ENCODE measurements at places on chromosomes 5 and 9.
A peak's percentile ranks its signal among the peaks of the same experiment; 100 is the strongest.

GRCh38 chr5:3258050-3258449 lies 337.6 kb upstream of the IRX1 start:
- peak; percentile 29 for DNase-seq

DNA sequence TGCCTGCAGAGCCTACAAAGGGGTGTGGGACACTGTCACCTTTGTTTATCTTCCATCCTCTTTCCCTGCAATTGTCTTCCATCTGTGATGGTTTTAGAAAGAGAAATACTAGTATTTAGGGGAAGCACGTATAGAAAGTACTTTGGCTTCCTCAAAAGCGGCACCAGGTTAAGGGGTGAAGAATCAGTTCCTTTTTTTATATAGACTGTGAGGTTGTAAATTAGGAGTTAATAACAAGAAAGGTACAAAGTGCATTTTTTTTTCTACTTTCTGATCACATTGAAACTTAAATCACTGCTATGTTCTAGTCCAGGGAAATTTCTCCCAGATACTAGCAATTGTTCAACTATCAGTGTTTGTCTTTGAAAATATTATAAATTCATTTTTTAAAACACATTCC lies 219.3 kb downstream of the CEMIP2 start:
- DNase-seq = no peak

- peak; percentile 9 for DNase-seq
These were observed 123.1 kb downstream of the LIFR start for GRCh38 chr5:38433160-38433861.

DNA sequence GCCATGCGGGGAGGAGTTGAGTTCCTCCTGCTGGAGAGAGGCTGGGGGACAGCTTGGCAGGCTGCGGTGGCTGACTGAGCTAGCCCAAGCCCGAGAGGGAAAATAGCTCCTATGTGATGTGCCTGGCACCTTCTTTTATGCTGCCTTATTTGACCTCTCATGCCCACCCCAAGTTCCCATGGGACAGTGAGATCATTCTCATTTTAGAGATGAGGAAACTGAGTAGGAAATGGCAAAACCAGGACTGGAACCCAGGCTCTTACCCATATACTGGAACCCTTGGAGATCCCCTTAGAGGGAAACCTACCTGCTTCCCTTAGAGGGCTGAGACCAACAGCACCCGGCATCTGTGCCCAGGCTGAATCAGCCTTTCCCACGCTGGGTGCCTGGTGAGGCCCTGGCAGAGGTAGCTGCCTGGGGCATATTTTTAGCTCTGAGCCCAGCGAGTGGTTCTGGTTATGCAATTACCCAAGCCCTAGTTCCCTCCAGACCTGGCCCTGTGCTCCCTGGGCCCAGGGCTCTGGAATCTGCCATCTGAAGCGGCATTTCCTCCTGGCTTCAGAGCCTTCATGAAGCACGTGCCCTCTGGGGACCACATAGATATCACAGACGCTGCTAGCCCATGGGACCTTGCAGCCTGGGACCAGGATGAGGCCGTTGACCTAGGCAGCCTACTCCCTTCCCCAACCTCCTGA lies 23.6 kb downstream of the COL27A1 start:
- DNase-seq = no peak

DNA sequence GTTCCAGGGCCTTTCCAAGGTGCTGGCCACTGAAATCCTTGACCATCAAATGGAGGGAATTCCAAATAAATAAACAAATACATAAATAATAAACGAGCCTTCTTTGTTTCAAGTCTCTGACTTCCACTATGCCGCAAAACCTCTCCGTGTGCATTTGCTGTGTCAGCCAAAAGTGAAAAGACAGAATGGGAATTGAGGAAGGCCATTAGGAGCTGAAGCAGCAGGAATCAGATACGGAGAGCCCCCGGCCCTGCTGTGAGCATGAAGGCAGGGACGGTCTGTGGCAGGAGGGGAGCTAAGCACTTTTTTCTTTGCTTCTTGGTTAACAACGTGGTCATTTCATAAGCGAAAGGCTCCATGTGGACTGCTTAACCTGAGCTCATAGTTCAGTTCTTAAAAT lies 26.1 kb downstream of the PLPPR1 start:
- no peak for DNase-seq

Measured in Ammon's horn (tissue), 1 donor.